Esophagus squamous epithelium (tissue), 5 donors: ENCODE measurements at places on chromosomes 12 and 14.

GRCh38 chr12:6120796-6121473 is 3.5 kb downstream of the VWF start:
- DNase-seq: no peak

- DNase-seq: no peak
Observed at GRCh38 chr14:50666772-50667683, 1.1 kb downstream of the SAV1 start.

GRCh38 chr12:92297405-92297804 is 151.8 kb upstream of the BTG1 start:
- no peak for DNase-seq

DNA sequence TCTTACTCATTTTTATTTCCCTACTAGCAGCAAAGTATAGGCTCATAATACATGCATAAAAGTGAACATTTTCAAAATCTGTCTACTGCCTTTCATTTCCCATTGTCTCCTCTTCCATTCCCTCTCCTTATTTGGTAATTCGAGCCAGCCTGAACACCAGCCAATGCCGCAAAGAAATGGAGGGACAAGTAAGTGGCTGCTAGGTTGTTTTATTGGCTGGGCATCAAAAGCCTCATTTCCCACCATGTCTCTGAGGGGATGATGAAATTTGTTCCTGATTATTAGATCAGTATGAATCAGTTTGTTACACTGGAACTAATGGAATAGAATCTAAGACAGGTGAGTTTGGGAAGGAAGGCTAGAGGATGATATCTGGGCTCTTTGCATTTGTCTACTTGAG is 143.5 kb downstream of the KCNA5 start:
- no peak for DNase-seq

- DNase-seq: peak; percentile 30
Observed at GRCh38 chr14:60151715-60152114, 13.5 kb downstream of the DHRS7 start.

- DNase-seq: no peak
Observed at GRCh38 chr14:22071006-22071405, 397.4 kb upstream of the OR4E1 start.

DNA sequence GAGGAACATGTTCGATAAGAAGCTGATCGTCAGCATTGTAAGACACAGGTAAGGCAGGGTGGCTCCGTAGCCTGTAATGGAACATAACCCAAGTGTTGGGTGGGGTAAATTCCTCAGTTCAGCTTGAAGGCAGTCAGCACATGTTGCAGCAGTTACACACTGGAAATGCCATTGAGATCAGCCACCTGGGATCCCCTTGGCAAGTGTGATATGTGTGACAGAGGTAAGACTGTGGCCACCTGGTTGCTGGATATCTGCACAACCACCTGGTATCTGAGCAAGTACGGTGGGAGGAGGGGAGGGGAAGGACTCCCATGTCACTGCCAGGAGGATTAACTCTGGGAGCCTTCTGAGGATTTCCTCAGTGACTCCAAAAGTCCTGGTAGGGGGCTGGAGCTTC is 158.0 kb upstream of the CAND1 start:
- DNase-seq: no peak

- DNase-seq: no peak
Observed at GRCh38 chr12:85755760-85756159, 80.4 kb downstream of the RASSF9 start.

- DNase-seq: no peak
Observed at GRCh38 chr14:101706509-101707067, 54.9 kb upstream of the PPP2R5C start.

DNA sequence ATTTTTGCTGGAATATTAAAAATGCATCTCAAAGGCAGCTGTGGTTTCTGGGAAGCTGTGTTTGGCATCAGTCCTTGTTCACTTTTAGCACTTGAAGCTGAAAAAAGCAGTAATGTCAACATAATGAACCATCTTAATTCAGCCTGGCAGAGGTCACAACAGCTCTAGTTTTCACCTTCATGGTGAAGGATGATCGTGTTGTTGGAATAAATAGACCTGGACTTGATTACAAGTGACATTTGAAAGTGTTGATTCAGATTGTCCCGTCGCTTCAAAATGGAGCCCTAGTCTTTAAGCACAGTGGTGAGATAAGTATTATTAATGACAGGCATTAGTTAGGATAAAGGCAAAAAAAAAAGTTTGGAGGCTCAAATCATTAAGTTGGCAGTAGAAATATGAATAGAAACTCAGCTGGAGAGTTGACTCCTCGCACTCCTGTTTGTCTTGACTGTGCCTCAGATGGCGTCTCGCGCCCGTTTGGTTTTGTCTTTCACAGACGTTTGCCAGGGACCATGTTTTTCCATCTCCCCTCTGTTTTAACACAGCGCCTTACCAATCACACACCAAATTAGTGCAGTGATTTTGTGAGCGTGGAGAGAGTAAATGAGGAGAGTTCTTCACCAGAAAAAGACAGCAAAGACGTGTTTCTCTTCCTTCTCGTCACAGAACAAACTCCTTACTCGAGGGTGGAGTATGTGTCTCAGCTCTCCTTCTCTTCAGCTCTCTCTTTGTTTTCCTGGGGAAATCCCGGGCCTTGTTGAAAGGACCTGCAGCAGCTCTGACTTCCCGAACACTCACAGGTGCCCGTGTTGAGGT is 53.4 kb upstream of the MMP17 start:
- DNase-seq: no peak

DNA sequence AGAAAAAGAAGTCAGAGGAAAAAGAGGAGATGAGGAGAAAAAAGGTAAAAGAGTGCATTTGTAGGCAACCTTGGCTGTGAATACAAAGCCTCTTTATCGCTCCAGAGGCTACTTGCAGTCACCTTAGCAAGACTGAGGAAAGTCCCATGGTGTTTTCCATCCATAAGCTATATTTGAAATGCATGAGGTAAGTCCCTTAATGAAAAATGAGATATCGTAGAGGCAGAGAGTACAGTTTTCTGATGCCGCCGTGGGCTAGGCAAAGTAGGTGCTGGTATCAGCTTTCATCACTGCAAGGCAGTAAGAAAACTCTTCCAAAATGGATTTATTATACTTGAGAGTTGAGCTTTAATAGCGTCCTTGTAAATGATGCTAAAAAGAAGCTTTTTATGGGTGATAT is 186.8 kb downstream of the ASCL1 start:
- no peak for DNase-seq

DNA sequence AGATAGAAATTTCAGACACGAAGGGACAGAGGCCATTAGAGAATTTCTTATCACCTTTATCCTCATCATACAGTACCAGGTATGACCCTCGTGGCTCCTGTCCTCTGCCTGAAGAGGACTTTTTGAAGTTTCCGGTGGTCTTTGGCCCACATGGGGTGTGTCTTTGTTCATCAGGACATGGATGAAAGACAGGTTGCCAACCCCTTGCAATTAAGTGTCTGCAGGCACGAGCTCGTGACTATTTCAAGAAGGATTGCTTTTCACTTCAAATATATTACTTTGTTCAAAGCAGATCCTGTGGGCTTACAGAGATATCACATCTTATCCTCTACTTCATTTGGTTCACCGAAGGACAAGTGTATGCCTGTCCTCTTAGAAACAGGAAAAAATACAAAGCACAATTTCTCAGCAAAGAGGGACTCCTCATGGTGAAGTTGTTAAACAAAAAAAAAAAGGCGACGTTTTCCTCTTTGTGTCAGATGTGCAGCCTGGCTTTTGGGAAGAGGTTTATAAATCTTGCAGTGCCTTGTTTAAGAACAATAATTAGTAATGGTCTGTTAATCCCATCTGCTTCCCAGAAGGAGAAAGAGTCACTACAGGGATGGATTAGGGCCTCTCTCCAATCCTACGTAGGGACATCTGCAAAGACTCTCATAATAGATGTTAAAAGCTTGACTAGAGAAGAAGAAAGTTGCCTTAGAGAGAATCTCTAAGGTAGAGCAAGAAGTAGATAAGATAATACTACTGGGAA is 13.5 kb upstream of the FAM234B start:
- no peak for DNase-seq

DNA sequence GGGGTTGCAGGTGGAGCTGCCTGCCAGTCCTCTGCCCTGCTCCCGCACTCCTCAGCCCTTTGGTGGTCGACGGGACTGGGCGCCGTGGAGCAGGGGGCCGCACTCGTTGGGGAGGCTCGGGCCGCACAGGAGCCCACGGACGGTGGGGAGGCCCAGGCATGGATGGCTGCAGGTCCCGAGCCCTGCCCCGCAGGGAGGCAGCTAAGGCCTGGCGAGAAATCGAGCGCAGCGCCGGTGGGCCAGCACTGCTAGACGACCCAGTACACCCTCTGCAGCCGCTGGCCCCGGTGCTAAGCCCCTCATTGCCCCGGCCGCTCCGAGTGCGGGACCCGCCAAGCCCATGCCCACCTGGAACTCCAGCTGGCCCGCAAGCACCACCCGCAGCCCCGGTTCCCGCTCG is 221.8 kb downstream of the BTG1 start:
- no peak for DNase-seq
